ENCODE measurements at places on chromosomes 6 and 20.
A peak's percentile ranks its signal among the peaks of the same experiment; 100 is the strongest.

DNA sequence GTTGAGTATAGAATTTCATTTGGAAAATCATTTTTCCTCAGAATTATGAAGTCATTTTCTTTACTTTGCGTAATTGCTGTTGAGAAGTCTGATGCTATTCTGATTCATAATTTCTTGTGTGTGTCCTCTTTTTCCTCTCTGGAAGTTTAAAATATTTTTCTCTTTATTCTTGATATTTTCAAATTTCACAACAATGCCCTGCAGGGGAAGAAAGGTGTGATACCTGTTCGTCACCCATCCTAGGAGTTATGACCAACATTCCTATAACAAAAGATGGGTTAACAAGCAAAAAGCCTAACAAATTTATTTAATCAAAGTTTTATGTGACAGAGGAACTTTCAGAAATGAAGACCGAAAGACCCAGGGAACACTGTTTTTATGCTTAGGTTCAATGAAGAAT lies 171.5 kb upstream of the AKIRIN2 start:
- no peak for DNase-seq

- no peak for DNase-seq
Observed at GRCh38 chr6:41567684-41568083, 21.5 kb downstream of the FOXP4 start.

- DNase-seq, result no peak
Observed at GRCh38 chr6:31727717-31728671, 1.1 kb downstream of the DDAH2 start.

DNA sequence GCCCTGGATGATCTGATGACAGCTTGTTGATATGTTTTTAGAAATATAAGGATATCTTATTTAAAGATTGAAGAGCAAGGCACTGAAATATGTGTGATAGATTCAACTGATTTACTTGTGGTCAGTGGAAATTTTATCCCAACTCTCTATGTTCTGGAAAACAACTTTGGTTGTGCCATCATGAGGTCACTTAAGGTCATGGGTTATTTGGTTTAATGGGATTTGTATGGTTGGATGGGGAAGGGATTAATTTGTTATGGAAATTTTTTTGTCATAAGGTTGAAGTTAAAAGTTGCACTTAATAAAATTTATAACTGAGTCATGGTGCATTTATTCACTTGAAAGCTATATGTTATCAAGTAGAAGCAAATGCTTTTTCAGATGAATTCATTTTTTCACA lies 214.3 kb upstream of the LAMP5 start:
- no peak for DNase-seq

DNA sequence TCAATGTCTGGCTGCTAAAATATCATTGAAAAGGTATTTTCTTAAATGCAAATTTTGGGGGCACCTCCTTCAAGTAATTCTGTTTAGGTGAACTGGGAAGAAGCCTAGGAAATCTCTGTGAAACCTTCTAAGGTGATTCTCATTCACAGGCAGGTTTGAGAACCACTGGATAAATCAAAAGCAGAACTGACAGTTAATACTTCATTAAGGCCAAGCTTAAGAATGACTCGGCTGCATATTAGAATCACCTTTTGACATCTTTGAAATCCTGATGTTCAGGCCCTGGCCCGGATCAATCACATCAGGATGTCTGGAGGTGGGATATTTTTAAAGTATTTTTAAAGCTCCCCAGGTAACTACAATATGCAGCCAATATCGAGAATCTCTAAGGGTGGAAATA lies 50.6 kb downstream of the FKBP1C start:
- DNase-seq, result no peak

DNA sequence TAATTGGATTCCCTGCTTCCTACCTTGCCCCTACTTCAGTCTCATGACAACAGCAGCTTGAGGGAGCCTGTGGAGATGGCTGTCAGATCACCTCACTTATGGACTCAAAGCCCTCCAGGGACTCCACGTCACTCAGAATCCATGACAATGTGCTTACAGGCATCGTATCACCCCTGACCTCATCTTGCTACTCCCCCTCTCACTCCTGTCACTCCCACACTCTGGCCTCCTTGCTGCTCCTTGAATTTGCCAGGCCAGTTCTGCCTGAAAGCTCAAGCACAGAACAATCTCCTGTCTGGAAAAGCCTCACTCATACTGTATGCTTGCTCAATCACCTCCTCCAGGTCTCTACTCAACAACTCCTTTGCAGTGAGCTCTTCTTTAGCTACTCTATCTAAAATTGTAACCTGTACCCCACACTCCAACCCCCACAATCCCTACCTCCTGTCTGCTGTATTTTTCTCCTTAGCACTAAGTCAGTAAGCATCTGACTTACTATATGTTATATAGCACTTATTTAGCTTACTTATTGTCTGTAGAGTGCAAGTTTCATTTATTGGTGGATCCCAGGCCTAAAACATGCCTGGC lies 10.7 kb upstream of the GSTA4 start:
- DNase-seq, result no peak

DNA sequence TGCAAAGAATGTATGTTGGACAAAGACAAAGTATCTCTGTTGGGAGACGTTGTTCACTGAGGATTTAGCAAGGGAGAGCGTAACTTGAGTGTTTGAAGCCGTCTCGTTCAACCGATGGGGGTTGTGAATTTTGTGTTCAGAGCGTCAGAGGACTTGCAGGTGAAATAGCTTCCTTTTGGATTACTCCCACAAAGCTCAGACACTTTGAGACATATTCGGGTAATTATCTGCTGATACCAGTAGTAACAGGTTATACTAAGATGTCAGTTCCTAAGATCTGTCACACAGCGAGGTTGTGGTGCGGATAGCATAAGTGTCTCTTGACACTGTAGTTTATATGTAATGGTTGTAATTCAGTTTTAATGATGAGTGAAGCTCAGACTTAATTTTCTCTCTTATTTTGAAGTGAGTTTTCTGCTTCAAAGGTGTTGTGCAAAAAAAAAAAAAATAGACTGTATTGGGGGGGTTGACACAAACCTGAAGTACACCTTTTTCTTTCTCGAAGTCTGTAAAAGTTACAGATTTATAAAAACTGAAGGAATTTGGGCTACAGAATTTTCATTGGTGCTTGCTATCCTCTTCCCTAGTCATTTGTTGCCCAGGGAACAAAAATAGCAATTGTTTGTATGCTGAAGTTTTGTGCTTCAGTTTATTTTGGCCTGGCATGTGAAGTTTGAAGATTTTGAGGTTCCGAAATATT lies 1.7 kb downstream of the ASXL1 start:
- DNase-seq, result no peak

- peak; percentile 26 for DNase-seq
Observed at GRCh38 chr6:33620158-33620855, 815 bp upstream of the ITPR3 start.

DNA sequence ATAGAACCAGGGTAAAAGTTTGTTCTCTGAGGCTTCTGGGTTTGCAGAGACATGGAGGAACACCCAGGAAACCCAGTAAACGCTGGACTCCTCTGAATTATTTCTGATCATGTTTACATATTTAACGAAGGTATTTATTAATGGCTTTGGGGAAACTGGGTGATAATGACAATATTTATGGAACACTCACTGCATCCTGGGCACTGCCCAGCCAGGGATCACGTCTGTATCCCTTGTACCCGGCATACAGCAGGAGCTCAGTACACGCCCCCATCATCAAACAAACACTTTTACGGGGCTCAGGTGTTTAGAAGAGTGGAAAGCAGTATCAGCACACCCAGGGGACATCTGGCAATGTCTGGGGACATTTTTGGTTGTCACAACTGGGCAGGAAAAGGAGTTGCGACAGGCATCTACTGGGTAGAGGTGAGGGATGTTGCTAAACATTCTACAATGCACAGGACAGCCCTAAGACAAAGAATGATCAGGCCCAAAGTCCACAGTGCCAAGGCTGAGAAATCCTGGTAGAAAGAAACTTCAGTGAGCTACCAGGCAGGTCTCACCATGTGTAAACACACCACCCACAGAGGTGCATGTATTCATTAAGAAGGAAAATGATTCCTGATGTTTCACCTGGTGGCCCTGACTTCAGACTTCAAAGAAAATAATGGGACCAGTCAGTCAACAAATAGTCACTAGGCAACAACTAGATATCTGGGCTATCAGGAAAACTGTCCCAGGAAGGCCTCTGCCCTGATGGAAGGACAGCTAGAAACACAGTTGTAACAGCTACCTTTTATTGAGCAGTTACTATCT lies 35.3 kb downstream of the ZMYND8 start:
- DNase-seq, result no peak

GRCh38 chr6:20169119-20169557 lies 43.1 kb downstream of the MBOAT1 start:
- DNase-seq, result no peak

GRCh38 chr6:33856655-33857054 lies 52.9 kb upstream of the MLN start:
- no peak for DNase-seq

GRCh38 chr20:43533060-43533459 lies 25.6 kb downstream of the L3MBTL1 start:
- peak; percentile 87 for DNase-seq

DNA sequence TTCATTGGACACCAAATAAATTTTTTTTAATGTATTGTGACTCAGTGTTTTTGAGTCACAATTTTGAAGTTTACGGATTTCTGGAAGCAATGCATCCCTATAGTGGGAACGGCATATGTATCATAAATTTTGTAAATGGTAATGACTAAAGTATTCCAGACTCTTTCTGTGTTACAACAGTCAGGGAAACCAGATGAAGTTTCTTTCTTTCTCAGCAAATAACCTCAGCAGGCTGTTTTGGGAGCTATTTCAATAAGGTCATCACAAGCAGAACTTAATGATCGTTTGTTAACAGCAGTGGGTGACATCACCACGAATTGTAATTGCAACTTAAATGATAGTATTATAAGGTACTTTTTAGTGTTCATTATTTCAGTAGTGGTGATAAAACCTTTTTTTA lies 52.0 kb downstream of the HIVEP1 start:
- DNase-seq, result no peak

All from brain (organoid and tissue), 16 donors.